ENCODE measurements at places on chromosomes 16 and 17.

- no peak for DNase-seq
Measured at GRCh38 chr16:81994485-81994884, 16.8 kb downstream of the SDR42E1 start.

- no peak for DNase-seq
Measured at GRCh38 chr16:77393955-77394354, 40.9 kb downstream of the ADAMTS18 start.

GRCh38 chr17:16945663-16946218 is 26.2 kb downstream of the TNFRSF13B start:
- DNase-seq: no peak

DNA sequence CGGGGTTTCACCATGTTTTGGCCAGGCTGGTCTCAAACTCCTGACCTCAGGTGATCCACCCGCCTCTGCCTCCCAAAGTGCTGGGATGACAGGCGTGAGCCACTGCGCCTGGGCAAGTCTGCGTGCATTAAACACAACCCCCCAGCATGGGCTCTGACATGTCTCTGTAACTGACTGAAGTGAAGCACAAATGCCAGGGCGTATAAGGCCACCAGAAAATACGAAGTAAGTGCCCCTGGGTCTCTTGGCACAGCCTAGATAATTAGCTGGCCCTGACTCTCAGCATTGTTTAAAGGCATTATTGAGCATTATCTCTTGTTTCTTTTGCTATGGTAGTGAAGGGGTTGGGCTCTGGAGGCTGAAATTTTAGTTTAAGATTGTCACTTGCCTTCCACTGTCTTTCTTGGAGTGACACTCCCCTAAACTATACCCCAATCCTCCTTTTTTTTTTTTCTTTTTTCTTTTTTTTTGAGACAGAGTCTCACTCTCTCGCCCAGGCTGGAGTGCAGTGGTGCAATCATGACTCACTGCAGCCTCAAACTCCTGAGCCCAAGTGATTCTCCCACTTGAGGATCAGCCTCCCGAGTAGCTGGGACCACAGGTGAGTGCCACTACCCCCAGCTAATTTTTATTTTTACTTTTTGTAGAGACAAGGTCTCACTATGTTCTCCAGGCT is 8.2 kb upstream of the SEC14L1 start:
- DNase-seq: no peak

GRCh38 chr16:66900721-66901441 is 17.8 kb downstream of the CDH16 start:
- DNase-seq: no peak

All from RCC 7860 (cell line).